ENCODE measurements at places on chromosomes 11 and 22.

GRCh38 chr11:75644370-75644769 is 24.5 kb downstream of the MAP6 start:
- DNase-seq = no peak

DNA sequence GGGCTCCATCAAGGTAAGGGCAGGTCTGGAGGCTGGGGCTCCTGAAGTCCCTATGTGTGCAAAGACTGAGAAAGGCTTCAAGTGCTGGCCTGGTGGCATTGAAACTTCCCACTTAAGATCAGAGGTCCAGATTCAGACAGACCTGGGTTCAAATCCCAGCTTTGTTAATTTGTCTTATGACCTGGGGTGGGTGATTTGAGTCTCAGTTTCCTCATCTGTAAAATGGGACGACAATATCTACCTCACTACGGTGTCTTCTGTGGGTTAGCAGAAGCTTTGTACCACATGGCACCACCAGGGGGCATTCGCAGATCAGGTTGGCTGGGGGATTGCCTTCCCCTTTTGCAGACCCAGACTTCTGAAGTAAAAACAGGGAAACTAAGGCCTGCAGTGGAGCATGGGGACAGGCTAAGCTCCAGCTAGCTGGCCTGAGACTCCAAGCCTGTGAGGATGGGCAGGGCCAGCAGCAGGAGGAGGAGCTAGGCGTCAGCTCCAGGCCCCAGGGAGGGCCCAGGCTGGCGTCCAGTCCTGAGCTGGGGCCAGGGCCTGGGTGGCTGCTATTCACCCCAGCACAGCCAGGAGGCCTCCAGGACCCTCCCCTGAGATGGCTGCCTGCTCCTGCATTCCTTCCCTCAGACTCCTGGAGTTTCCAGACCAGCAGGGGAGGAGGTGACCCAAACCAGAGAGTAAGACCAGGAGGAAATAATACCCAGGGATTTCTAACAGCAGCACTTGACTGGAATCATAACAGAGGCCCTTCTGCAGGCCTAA is 1.5 kb downstream of the CASTOR1 start:
- DNase-seq = peak; percentile 77

DNA sequence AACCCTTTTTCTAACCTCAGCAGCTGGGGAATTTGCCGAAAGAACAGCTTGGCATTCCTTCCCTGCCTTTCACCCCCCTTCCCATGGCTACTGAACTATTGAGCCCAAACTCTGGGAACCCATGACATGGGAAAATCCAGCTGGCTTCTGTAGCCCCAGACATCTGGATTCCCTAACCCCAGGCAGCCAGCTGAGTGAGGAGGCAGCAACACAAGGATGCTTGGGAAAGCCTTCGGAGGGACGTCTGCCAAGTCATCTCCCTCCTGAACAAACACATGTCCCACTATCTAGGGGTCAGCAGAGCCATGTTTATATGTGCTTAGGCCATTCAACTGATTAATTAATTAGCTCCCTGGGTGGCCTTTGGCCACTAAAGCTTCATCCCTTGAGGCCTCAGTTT is 21.6 kb downstream of the LRRC55 start:
- no peak for DNase-seq

DNA sequence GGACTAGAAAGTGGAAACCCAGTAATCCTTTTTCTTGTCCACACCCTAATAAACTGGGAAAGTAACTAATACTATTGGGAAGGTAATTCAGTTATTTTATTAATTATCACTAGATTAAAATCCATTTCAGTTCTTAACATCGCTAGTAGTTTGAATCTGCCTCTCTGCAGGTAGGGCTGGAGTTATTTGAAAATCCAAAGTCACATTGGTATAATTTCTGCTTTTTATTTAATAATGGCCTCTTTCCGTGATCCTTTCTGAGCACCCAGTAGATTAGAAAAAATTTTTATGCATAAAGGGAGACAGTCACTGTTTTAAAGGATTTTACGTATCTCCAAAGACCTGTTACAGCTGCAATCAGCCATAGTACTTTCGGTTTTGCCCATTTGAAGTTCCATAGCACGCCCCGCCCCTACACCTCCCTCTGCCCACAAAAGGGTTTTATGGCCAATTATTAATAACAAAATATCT is 605 bp upstream of the COPB1 start:
- DNase-seq = peak; percentile 86

DNA sequence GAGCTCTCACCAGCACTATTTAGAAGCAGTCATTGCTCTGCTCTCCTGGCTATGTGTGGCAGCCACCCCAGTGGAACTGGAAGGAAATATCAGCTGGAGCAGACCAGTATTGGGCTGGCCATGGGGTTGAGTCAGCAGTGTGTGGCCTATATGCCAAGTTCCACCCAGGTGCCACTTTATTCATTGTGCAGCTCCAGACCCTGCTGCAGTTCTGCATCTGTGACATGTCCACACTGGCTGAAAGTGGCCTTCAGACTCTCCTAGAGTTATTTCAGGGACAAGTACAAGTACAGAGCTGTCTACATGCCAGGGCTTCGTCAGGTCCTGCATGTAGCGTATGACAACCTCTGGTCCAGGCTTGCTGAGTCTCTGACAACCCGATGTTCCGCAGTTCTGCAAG is 55.2 kb downstream of the CABIN1 start:
- DNase-seq = no peak

DNA sequence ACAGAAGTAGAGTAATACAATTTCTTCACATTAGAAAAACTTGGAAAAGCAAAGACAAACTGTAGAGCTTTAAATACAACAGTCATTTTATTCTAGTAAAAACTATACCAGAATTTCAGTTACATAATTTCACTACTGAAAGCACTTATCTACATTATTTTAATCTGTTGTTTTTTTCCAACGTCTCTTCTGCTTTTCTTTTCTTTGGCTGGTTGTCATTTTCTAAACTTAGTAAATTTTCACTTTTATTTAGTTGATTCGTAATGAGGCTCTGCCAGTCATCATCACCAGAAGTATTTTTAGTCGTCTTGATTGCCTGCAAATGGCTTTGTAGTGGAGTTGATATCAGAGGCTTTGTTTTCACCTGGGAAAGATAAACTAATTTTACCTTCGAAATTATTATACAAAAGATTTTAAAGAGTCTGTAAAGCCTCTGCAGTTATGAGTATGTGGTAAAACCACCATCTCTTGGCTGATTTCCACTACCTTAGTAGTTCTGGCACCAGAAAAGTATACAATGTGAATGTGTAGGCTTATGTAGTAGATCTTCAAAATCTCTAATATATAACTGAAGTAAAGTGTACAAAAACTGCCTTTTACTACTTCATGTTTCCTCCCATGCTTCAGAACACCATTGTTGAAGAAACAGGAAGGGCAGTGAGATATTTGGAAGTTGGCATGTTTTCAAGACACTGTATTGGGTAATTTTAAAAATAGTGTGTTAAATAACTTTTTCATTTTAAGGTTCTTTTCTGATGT is 19.2 kb downstream of the EIF3M start:
- peak; percentile 28 for DNase-seq

- DNase-seq = no peak
Measured at GRCh38 chr11:22491555-22492225, 133.9 kb downstream of the FANCF start.

DNA sequence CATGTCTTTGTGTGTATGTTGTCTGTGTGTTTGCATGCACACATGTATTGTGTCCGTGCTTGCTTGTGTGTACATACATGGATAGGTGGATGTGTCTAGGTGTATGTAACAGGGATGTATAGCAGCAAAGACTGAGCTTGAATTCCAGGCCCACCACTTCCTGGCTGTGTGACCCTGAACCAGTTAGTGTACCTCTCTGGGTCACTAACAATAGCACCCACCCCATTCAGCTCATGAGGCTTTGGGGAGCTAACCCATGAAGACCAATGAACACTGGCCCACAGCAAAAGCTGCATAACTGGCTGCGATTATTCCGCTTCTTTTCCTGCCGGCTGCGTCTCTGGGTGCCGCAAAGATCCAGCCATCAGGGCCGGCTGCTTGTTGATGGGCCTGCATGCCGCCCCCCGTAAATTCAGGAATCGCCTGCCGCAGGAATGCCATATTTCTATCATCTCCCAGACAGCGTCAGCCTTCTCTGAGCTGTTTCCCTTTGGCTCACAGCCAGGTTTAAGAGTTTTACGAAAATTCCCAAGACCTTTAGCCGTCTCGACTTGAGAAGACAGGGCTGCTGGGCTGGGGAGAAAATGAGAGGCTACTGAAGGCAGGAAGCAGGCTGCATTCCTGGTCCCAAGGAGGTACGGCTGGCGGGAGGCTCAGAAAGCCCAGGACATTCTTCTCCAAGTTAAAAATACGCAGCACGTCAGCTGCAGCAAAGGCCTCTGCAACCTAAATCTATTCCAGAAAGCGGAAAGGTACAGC is 224.6 kb downstream of the MN1 start:
- DNase-seq = no peak

GRCh38 chr11:92978271-92979111 is 9.0 kb downstream of the MTNR1B start:
- DNase-seq = no peak

- no peak for DNase-seq
Measured at GRCh38 chr11:44804449-44805437, 78.0 kb downstream of the TSPAN18 start.

DNA sequence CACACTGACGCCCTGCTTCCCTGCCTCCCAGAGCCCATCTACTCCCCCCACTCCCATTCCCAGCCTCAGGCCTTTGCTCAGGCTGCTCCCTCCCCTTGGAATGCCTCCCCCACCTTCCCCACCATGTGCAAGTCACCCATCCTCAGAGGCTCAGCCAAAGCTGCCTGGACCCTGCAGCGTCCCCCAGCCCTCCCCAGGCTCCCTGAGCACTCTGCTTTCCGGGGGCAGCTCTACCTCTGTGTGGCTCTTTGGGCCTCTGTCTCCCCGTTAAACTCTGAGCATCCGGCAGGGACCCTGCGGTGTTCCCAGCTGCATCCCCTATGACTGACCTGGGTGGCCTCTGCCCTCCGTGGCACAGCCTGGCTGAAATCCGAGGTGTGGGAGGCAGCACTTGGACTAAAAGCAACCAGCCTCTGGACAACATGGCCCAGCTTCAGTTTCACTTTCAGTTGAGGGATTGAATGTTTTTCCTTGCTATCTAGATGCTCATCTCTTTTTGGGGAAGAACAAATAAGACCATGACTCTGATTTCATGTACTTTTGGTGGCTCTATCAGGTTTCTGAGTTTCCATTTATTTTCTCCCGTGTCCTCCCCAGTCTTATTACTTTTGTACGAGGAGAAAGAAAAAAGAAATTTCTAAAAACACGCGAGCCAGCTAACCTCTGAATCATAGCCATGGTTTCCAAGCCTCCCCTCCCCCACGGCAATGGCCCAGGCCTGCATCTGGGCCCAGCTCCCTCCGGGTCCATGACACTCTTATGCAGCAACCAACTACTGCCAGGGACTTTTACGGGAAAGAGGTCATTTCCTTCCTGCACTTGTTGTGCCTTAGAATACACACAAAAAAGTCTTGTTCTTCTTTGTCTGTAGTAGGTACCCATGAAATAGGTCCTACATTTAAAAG is 3.8 kb downstream of the APOL3 start:
- DNase-seq = peak; percentile 23

GRCh38 chr22:28405588-28405987 is 274.1 kb downstream of the TTC28 start:
- DNase-seq = no peak
